Upper lobe of left lung (tissue), 6 donors: ENCODE measurements at places on chromosomes 1 and 21.

- DNase-seq = no peak
These were observed 38.6 kb upstream of the ADGRL4 start for GRCh38 chr1:79044974-79045650.

DNA sequence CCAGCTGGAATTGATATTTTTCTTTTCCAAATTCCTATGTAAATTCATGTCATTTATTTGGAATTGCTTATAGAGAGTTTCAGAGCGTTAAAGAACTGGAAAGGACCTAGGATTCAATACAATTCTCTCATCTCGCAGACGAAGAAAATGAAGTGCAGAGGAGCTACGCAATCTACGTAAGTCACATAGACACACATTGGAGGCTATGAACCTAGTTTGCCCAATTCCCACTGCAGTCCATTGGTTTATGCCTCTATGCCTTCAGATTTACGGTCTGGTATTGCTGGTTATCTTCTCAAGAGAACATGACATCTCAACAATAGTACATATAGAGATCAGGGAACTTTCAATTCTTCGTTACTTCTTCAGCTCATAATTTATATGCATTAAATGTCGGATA is 971 bp upstream of the RNF2 start:
- DNase-seq = no peak

- DNase-seq = no peak
These were observed 28.9 kb upstream of the VAV3 start for GRCh38 chr1:107993920-107994319.

DNA sequence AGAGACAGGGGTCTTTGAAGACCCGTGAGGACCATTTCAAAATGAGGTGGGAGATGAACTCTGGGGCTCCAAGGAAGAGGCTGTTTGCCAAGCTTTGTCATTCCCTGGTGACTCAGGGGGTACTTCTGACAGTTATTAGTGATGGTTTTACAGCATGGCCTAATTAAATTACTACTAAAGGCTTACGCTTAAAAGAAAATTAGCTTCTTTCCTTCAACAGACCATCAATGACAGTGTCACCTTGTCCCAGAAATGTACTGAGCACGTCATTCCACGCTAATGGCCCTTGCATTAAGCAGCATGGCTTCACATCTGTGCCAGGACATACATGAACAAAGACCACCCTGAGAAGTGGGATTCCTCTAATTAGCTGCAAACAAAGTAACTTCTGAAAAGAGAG is 5.1 kb upstream of the UTS2 start:
- DNase-seq = no peak

DNA sequence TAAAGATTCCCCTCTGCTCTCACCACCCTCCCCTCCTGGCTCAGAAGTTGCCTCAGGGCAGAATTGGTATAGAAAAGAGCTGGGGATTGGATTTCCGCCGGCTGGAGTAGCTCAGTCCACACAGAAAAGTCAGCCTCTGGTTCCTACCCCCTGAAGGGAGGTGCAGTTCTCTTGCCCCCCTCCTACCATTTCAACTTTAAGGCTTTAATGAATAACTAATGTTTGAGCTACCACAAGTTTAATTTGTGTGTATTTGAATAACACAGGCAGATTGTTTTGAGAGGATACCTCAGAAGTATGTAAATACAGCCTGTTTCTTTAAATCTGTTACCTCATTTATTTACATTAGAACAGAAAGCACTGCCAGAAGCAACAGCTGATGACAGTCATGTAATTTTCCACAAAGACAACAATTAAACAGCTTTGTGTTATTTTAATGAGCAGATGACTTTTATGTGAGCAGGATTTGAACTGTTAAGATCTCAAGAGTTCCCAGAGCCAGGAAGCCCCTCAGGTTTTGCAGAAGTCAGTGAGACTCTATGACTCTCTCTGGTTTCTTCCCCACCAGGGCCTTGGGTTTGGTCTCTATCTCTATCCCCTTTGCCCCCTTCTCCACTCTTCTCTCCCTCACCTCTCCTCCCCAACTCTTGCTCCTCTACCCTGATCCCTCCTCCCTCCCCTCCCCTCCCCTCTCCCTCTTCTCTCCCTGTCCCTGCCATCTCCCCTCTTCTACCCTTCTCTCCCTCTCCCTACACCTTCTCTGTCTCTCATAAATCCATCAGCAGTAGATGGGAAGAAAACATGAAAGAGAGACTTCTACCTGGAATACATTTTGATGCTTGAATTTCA is 26.3 kb downstream of the DUSP10 start:
- no peak for DNase-seq

- no peak for DNase-seq
These were observed 157.4 kb downstream of the TNFSF18 start for GRCh38 chr1:172893146-172893841.

DNA sequence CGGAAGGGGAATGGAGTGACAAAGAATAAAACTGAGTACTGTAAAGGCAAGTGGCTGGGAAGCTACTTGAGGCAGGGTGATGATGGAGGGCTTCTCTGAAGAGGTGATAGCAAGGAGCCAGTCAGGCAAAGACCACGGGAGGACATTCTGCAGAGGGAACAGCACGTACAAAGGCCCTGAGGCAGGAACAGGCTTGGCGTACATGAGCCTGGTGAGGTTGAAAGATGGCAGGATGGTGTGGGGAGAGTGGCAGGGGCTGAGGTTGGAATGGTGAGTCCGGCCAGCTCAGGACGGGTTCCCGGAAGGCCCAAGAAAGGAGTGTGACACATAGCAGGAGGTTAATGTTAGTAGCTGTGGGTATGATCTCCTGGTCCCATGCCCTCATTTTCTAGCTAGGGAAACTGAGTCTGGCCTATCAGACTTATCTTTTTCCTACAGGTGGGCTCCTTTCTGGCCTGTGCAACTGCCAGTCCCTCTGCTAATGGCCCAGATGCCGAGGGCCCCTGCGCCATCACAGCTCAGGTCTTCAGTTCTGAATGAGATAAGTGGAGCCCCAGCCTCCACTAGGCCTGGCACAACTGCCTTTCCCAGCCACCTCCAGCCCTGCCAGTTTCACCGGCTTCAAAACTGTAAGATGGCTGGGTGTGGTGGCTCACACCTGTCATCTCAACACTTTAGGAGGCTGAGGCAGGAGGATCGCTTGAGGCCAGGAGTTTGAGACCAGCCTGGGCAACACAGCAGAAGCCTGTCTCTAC is 87.0 kb downstream of the VWA5B1 start:
- DNase-seq = no peak

- no peak for DNase-seq
These were observed 72.7 kb upstream of the LYST start for GRCh38 chr1:235939480-235939775.

DNA sequence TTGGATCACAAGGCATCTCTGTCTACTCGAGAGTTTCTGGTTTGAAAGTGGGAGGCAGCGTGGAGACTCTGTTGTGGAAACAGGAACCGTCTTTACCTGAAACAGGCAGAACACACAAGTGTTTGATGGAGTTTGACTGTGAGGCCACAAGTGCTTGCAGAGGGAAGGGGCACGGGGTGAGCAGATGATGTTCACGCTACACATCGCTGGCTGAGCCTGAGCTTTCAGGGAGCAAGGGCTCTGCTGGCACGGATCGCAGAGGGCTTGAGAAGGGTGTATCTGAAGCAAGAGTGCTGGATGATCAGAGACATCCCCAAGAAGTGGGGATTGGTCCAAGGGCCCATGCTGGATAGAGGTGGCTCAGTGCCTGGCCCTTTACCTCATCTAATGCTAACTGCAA is 59.3 kb downstream of the IGSF21 start:
- no peak for DNase-seq
